CD8-positive, alpha-beta memory T cell (primary cell): ENCODE measurements at places on chromosomes 13 and 19.
A peak's percentile ranks its signal among the peaks of the same experiment; 100 is the strongest.

GRCh38 chr13:75372517-75372916, 109.5 kb downstream of the TBC1D4 start:
- no peak for DNase-seq

DNA sequence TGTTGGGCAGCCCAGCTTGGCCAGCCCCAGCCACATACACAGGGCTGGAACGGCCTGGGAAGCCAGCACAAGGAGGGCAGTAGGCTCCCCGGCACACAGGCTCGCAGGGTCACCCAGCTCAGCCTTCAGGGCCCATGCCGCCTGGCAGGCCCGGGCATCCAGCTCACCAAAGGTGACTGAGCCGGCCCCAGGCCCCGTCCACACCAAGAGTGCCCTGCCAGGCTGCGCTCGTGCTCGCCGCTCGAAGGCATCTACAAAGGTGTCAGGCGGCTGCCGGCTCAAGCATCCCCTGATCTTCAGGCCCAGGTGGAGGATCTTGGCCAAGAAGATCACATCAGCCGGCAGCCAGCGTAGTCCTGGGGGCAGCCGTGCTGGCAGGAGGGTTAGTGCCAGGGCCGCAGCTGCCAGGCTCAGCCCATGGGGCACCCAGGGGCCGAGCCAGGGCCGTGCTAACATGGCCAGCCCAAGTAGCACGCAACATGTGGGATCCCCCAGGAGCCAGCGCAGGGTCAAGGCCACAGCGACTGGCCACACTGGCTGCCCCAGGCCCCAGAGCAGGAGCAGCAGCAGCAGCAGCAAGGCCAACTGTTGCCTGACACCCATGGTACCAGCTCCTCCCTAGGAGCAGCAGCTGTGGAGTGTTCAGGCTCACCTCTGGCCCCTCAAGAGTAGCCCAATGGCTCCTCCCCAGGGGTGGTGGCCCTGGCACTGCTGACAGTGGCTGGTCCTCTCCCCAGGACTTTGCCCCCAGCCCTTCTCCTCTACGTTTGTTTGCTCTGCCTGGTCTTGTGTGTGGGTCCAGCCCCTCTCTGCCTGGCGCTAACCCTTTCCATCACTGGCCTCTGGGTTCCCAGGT, at the start of gene SLC27A5:
Gene SLC27A5, minus strand, starts transcription at position 640 of the 856 bp plus-strand sequence. Its CDS starts 37 bp downstream, at position 603.
- DNase-seq: no peak

DNA sequence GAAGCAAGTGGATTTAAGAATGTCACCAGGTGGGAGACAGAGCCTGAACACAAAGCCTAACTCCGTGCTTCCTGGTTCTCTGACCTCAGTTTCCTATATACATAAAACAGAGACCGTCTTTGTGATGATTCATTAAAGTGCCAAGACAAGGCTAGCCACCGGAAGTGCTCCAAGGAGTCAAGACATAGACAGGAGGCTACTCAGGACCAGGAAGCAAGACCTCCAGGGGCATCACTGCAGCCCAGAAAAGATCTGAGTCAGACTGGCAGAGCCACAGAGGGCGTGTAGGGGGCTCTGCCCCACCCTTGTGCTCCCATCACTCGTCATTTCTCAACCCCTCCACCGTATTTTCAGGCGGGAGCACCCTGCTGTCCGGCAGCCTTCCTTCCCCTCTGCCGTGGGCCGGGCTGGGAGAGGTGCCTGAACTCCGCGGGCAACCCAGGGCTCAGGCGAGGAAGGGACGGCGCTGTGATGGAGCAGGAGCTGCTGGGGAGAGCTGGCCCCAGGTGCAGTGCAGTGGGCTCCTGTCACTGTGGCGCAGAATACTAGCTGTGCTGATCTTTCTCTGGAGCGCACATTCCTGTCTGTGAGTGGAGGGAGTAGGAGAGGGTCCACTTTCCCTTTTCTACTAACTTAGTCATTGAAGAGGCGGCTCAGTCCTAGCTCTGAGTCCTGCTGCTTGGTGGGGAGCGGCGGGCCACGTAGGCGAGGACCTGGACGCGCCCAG, 134.7 kb upstream of the GPR12 start:
- DNase-seq: no peak

DNA sequence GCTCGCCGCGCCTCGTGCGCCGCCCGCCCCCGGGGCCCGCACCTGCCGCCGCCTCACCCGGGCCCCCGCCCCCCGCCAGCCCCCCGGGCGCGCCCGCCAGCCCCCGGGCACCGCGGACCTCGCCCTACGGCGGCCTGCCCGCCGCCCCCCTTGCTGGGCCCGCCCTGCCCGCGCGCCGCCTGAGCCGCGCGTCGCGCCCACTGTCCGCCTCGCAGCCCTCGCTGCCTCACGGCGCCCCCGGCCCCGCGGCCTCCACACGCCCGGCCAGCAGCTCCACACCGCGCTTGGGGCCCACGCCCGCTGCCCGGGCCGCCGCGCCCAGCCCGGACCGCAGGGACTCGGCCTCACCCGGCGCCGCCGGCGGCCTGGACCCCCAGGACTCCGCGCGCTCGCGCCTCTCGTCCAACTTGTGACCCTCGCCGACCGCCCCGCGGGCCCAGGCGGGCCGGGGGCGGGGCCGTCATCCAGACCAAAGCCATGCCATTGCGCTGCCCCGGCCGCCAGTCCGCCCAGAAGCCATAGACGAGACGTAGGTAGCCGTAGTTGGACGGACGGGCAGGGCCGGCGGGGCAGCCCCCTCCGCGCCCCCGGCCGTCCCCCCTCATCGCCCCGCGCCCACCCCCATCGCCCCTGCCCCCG, 17.2 kb downstream of the POLRMT start:
- no peak for DNase-seq

DNA sequence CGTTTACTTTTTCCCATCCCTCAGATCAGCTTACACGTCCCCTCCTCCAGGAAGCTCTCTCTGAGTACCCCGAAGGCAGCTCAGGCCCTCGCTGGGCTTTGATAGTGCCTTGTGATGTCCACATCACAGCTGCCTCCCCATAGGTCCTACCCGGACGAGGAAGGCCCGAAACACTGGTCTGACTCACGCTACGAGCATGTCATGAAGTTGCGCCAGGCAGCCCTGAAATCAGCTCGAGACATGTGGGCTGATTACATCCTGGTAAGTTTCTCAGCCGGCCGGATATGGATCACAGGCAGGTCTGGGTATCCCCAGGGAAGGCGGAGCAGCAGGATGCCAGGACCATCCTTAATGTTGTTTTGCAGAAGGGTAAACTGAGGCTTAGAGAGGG, 4.8 kb downstream of the COLGALT1 start:
- no peak for DNase-seq

DNA sequence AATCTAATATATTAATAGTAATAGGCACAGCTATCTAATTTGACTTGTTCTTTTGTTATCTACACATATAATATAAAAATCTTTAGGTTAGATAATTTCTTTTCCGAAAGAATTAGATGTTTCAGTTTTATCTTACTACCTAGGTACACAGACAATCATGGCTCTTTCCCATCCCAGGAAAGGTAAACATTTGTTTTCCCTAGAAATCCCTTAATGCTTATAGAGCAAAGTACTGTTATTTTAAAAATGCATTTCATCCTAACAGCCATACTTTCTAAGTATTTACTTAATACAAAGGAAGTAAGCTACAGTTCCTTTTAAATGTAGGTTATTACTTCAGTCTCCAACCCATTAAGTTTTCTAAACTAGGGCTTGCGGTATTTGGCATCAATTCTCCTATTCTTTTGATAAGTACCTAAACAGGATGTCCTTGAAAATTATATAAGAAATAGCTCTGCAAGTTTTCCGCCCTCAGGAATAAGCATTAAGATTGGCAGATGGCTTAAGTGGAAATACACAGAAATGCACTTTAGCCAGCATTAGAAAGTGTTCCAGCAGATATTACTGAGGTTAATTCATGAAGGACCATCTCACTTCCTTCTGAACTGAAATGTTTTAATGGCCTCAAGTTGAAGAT, 616.2 kb upstream of the SPRY2 start:
- no peak for DNase-seq

GRCh38 chr13:24212674-24213073, 52.2 kb downstream of the SPATA13 start:
- no peak for DNase-seq

DNA sequence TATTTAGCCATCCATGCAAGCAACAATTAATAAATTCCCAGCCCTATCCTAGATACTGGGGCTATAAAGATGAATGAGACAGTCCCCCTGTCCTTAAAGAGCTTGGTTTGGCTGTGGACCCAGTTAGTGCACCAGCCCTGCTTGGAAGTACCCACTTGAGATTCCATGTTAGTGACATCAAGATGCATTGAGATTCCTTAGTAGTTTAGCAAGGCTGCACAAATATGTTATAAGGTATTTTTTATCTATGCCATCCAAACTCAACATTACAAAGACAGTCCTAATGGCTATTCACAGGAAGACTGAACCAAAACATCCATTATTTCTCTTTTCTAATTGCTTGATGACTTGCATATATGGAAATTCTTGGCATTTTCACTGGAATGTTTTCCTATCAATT, 48.8 kb upstream of the RAP2A start:
- DNase-seq: no peak

DNA sequence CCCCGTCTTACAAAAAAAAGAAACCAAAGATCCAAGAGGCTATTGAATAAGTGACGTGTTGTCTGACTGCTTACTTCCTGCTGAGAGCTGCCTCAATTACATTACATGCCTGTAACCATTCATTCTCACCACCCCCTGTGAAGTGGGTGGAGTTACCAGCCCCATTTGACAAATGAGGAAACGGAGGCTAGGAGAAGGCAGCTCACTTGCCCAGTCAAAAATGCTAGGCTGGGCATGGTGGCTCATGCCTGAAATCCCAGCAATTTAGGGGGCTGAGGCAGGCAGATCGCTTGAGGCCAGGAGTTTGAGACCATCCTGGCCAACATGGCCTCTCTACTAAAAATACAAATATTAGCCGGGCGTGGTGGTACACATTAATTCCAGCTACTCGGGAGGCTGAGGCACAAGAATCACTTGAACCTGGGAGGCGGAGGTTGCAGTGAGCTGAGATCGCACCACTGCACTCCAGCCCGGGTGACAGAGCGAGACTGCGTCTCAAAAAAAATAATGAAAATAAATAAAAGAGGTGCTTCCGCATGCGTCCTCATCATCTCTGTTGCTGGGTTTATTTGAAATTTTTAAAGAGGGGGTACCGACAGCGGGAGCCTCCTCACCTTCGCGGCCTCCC, 499 bp downstream of the LSM7 start:
- DNase-seq: peak; percentile 43

DNA sequence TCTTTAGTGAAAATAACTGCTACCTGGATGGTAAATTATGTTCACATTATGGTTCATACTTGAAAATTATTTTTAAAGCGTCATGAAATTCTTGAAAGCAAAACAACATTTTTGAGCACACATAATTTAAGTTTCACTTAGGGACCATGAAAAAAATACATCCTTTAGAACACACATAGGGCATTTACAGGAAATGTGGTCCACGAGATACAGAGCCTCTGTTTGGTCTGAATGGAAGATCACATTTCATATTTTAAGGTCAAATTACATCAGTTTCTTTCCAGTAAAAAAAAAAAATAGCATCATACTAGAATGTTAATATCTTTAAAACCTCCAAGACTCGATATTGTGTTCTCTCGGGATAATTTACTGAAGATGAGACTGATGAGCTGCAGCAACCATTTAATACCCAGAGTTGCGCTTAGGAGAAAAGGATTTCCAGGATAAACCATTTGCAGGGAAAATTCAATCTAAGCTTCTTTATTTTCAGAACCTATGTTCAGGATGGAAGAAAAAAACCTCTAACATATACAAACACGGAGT, 720.7 kb downstream of the DIAPH3 start:
- DNase-seq: no peak

DNA sequence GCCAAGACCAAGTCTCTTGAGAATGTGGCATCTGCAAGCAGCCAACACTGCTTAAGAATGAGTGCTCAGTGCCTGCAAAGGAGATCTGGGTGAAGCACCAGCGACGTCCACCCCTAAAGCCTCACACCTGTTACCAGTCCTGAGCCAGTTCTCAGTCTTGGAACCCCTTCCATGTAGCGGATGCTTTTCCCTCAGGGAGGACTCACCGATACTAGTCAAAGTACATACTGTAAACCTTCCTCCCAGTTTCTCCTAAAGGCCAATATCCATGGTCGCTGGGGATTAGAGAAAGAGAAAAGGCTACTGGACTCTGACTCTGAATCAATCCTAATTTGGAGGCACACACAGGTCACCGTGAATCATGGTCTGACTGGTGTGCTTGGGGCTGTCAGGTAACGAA, 4.2 kb upstream of the PTPRH start:
- no peak for DNase-seq

- no peak for DNase-seq
Observed at GRCh38 chr19:30778061-30778460, 405.9 kb downstream of the ZNF536 start.

DNA sequence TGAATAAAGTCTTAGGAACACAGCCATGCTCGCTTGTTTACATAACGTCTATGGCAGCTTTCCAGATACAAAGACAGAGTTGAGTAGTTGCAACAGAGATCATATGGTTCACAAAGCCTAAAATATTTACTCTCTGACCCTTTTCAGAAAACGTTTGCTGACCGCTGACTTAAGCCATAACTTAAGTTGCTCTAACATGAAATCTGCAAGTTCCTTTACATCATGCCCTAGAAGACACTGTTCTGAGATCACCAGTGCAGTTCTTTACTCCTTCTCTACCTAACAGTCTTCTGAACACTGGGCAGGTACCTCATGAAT, 166.4 kb downstream of the DCLK1 start:
- DNase-seq: no peak

DNA sequence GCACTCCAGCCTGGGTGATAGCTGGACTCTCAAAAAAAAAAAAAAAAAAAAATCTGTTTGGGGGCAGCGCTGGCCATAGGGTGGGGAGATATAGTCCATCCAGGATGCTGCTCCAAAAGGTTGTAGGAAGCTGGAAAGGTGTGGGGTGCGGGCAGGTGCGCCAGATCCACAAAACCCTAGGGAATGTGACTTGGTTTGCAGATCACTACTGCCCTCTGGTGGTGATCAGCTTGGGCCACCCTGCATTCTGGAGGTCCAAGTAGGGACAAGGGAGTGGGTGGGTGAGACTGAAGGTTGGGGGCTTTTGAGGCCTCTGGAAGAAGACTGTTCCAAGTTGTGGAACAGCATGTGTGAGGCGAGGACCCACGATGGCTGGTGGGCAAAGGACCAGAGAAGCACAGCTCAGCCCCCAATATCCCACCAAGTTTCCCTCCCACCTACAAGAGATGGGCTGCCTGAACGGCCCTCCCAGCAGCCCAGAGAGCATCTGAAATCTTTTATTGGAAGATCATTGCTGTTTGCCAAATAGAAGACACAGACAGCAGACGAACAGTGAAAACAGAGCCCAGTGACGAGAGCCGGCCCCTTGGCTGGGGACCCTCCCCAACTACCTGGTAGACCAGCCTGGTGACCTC, 10.4 kb upstream of the TYK2 start:
- peak; percentile 79 for DNase-seq
